ENCODE measurements at places on chromosomes 13 and 19.

DNA sequence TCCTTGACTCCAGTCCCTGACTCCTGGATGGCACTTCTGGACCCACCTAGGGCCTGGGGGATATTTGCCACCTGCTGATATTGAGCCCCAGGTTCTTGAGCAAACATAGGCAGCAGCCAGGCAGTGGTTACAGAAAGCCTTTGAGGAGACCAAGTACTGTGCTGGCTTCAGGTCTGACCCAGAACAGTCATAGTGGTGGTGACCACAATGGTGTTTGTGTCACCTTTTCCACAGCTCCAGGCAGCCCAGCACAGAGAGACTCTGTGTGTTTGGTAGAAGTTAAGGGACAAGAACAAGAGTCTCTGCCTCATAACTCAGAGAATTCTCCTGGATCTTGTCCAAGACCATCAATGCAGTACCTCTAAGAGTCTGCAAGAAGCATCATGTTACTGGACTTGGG is 14.6 kb upstream of the CLC start:
- no peak for DNase-seq

DNA sequence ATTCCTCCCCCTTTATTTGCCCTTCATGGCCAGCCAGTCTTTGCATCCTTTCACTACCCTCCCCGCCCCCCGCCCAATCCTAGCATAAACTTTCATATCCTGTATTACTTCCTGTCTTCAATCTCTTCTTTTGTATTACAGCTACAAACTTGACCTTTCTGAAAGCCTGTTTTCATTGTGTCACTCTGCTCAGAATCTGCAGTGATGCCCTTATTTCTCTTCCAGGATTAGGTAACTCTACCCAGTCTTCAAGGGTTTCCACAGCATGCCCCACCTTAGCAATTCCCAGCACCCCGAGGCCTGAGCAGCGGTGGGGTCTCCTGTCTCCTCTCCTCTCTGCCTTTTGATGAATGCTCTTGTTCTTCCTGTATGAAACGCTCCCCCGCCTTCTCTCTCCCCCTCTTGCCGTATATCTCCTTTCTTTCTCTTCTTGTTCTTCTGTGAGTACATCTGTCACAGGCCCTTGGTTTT is 145.6 kb downstream of the SHISA2 start:
- DNase-seq, result no peak

- DNase-seq, result no peak
Observed at GRCh38 chr19:19026299-19026971, 6.9 kb downstream of the SUGP2 start.

GRCh38 chr13:26344980-26345379 is 91.1 kb downstream of the CDK8 start:
- no peak for DNase-seq

- peak; percentile 42 for DNase-seq
Observed at GRCh38 chr19:49422407-49423070, 702 bp downstream of the PTH2 start.
